ENCODE measurements at places on chromosomes 13 and 19.

- no peak for DNase-seq
These were observed 7.2 kb downstream of the PHF11 start for GRCh38 chr13:49502954-49503353.

DNA sequence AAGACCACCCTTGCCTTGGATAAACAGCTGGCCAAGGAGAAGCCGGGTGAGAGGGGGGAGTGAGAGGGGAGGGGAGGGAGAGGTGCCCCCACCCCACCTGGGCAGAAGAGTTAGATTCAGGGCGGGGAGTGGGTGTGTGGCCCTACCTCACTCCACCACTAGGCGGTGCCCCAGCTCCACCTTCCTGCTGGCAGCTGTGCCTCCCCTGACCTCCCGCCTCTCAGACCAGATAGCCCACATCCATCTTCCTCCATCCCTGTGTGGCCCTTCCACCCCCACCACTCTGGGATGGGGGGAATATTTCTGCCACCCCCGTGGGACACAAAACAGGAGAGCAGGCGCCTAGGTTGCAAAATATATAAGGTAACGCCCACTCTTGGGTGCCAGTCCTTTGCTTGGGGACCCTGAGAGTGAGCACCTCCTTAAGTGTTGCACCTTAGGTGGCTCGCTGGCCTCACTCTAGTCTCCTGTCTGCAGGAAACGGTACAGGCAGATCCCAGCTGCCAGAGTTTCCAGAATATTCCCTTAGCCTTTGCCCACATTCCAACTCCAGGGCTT is 13.8 kb upstream of the EHD2 start:
- DNase-seq: no peak

DNA sequence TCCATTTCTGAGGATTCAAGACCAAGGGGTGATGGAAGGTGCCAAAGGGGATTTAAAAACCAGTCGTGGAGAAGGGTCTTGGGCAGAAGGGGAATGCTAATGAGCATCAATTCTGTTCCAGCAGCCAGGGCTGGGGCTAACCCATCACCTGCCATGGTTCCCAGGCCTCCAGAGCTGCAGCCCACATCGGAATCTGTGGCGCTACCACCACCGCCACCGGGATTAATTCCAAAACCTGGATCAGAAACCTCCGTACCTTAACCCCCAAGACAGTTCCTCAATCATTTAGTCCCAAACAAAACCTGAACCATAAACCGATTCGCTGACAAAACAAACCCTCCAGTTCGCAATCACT is 583 bp downstream of the ZNF615 start:
- DNase-seq: no peak

DNA sequence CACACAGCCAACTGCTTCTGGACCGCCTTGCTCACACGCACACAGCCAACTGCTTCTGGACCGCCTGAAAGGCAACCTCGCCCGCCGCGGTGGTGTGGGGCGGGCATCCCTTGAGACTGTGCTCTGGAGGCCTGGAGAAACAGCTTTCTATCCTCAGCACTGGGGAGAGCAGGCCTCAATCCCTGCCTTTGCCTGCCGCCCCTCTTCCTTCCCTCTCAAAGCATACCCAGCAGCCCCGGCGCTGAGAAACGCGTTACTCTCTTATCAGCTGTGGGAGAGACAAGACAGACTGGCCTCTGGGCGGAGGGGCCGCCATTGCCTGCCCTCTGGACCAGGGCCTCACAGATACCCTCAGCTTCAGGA is 2.9 kb downstream of the LIPE start:
- DNase-seq: no peak

DNA sequence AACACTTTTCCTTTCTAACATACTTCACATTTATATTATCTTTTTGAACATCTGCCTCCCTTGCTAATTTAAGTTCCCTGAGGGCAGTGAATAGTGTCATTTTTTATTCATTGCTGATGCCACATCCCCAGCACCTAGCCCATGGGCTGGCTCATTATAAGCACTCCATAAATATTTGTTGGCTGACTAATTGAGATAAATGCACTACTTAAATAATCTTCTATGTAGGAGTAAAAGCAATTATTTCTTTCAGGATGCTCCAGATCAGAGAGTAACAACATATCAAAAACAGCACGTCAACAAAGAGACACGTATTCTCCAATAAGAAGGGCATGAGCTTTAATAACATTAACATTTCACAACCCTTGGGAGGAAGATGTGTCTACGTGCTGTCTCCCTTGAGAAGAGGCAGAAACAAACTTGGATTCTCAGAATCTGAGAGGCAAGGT is 228.2 kb downstream of the LHFPL6 start:
- no peak for DNase-seq

DNA sequence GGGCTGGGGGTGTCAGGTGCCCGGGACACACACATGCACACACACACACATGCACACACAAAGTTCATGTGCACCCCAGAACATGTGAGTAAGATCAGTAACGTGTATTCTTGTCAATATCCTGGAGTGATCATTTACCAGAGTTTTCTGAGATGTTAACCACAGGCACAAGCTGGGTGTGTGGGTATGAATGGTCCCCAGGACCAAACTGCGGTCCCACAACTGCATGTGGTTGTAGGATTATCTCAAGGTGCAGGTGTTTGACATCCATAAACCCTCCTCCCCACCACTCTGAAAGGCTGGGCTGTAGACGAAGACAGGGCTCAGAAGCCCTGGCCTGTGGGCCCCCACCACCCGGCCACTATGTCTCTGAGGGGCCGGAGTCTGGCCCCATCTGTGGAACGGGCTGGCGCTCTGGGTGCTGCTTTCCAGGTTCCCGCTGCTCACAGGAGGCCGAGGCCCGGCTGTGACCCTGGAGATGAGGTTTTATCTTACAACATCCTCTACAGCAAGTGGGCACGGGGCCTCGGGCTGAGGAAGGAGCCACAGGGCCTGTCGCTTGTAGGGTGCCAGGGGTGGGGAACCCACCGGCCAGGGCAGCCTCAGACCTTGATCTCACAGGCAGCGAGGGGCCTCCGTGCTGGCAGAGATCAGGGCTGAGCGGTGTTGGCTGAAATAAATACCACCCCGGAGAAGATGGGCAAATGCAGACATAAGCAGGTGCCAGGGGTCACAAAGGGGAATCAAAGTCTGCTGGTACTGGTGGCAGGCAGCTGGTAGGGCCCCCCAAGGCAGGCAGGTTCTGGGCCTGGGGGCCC is 4.3 kb downstream of the F2RL3 start:
- DNase-seq: no peak

GRCh38 chr13:49836516-49836915 is 44.0 kb upstream of the KPNA3 start:
- DNase-seq: no peak

DNA sequence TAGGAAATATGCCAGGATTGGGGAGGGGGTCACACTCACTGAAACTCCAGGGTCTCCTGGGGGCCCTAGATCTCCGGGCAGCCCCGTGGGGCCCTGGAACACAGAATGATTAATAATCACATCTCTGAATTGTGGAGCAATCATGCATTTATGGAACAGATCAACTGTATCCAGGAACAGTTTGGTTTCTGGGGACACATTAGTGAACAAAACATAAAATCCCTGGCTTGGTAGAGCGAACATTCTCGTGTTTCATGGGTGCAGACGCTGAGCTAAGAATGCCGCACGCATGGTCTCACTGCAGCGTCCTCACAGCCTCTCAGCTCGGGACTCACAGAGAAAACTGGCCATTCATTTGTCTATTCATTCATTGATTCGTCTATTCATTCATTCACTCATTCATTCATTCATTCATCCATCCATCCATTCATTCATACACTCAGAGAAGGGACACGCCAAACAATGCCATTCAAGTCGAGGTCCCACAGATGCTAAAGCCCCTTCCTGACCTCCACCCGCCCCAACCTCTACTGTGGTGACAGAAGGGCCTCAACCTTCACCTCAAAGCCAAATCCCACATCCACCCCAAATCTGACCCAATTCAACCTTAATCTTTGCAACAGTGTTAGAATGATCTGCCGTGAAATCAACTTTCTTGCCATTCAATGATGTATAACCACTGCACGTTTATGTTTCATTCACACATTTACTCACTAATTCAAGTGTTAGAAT is 35.0 kb upstream of the OLFM2 start:
- no peak for DNase-seq

DNA sequence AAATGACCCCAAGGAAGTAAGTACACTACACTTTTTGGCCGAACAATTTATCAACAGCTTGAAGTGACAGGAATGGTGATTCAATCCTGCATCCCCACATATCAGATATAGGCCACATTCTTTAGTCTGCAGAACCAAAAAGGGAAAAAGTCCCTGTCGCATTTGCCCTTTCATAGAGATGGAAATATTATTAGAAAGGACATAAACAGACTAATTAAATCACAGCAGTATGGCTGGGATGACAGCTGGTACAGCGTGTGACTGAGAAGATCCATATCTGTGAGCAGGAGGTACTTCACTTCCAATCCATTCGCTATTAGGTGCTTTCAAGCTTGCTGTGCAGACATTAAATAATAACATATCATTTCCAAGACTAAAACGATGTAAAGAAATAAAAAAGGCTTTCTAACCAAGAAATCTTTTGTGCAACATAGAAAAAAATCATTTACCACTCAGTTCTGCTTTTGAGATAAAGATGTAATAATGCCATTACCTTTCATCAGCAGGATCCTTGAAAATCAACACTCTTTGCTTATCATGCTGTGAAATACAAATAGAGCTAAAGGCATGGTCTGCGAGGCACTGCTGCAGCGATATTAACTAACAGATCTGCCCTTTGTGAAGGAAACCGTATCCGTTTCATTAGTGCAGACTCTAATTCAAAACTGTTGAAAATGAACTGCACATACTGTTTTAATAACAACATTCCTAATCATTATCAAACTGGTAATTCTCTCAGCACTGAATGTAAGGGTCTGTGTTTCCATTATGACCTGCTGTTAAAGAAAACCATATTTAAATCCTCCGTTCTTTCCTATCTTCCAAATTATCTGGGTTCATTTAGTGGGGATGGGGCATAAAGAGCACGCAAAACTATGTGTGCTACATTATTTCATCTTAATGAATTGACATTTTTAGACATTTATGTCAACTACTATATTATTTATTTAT is 245.6 kb downstream of the DACH1 start:
- no peak for DNase-seq

- no peak for DNase-seq
These were observed 7.7 kb upstream of the CEACAM7 start for GRCh38 chr19:41695745-41696144.

DNA sequence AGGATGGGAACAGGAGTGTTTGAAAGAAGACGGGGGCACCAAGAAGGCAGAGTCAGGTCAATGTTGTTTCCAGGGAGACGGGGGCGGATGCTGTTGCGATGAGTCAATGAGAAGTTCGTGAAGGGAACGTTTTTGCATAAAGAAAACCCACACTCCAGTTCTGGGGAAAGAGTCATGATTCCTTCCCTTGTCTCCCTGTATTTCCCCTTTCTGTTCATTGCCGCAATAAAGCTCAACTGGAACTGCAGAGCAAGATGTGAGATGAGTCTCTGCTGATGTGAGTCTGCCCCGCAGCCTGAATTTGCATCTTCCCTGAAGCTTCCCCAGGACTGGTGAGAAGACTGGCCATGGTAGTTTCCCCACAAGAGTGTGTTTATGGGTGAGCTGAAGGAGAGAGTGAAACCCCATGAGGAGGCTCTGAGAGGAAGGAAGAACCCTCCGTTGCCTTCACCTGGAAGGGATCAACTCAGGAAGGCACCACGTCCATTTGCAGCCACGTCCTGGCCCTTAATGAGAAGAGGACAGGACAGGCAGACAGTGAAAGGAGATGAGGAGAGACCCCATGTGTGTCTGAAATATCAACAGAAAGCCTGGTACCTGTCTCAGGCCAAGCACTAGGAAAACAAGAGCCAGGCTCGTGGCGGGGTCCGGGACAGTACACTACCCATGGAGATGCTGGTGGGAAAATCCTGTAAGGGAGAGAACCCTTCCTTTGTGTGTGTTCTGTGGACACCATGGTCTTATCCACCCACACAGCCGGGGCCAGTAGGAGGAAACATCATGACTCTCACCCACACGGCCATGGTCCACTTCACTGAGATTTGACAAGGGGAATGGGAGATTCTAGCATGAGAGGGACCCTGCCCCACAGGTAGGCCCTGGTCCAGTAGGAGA is 13.7 kb downstream of the LILRA1 start:
- DNase-seq: no peak

DNA sequence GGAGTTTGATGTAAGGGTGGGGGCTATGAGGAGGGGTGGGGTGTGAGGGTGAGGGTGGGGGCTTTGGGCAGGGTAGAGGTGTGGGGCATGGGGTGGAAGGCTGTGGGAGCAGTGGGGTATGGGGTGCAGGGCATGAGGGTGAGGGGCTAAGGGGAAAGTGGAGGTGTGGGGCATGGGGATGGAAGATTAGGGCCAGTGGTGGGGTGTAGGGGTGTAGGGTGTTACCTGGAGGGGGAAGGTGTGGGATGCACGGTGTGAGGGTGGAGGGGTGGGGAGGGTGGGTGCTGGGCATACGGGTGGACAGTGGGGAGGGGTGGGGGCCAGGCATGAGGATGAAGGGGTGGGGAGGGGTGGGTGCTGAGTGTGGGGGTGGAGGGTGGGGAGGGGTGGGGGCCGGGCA is 22.9 kb upstream of the RASA3 start:
- DNase-seq: no peak

DNA sequence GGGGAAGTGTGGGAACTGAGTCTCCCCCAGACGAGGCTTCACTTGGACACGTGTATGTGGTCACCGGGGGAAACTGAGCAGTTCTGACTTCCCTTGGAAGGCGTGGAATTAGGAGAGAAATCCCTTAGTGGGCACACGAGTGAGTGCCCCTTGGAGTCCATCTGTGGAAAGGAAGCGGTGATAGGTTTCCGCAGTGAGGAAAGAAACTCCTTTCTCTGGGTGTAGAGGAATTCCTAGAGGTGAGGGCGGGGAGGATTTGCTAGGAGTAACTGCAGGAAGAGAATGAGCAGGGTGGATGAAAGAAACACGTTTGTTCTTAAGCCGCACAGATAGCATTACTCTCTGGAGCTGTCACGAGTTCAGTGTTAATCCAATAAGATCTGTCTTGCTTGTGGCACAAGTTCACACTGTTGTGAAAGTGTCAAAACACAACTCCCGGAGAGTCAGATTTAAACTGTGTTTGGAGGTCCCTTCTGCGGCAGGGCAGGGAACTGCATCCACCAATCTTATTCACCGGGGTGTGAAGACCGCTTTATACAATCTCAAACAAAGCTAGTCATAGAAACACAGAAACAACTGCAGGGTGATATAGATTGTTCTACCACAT is 1.2 kb downstream of the KL start:
- no peak for DNase-seq

- DNase-seq: no peak
These were observed 26.3 kb upstream of the ZNF83 start for GRCh38 chr19:52664461-52664860.

GRCh38 chr13:102276404-102276803 is 125.4 kb downstream of the FGF14 start:
- DNase-seq: no peak
